ENCODE measurements at places on chromosomes 3 and 15.

- no peak for DNase-seq
Measured at GRCh38 chr3:125287248-125287647, 74.7 kb upstream of the SLC12A8 start.

DNA sequence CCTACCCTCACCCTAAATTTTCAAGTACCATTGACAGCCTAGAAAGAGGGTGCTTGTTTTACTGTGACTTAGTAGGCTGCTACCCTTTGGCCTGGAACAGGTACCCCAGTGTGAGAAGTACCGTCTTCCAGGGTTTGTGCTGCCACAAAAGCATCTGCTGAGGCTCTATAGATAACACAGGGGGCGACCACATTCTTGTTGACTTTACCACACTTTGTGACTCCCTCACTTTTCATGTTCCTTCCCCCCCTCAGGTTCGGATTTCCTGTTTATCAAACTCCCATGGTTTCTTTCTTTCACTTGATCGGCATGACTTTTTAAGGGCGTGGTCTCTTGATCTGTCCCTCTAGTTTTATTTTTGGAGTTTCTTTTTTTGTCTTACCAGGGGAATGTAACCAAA lies 23.5 kb downstream of the EXOG start:
- DNase-seq, result no peak

- no peak for DNase-seq
Measured at GRCh38 chr3:30193625-30194044, 412.8 kb upstream of the TGFBR2 start.

DNA sequence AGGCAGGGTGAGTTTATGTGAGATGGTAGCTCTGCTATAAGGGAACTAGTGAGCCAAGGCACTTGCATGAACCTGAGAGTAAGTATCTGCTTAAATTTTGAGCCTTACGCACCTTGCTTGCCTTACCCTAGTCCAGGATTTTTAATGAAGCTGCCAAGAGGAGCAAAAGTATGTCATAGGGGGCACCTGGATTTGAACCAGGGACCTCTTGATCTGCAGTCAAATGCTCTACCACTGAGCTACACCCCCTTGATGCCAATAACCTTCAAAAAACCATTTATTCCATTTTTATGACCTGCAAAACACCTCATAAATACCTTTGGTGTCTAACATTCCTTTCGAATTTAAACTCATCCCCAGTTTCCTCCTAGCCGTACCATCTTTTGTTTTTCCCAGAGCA lies 88.3 kb upstream of the ACP3 start:
- DNase-seq, result no peak

DNA sequence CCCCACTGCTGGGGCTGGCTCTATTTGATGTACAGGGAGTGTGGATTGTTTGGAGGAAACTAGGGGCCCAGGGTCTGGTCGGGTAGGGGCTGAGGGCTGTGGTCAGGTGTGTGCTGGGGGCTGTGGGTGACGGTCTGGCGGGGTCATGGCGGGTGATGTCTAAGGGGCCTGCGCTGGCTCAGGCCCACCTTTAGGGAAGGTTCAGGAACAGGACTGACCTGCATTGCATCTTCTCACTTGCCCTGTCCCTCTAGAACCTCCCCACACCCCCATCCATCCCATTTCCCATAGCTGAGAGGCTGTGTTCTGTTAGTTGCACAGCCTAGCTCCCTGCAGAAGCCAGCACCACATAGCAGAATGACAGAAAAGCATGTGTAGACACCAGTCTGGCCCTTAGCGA lies 39.1 kb downstream of the SCN5A start:
- no peak for DNase-seq
